ENCODE measurements at places on chromosomes 5 and 9.
A peak's percentile ranks its signal among the peaks of the same experiment; 100 is the strongest.

- no peak for DNase-seq
Measured at GRCh38 chr5:32474209-32474854, 29.8 kb upstream of the ZFR start.

DNA sequence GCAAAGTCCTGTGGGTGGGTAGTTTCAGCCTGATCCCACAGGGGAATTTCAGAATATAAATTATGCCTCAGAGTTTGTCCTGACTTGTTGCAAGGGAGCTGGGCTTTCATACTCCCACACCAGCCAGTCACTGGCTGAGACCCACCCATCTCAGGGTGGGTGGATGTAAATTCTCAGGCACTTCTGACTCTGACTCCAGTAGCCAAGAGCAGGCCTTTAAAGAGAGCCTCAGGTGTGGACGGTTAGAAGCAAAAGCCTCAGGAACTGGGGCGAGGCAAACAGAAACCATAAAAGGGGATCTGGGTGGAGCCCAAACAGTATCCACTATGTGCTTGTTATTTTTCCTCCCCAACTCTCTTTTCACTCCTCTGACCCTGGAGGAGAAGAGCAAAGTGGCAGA, 28.6 kb upstream of the FBXW11 start:
- no peak for DNase-seq

- DNase-seq, result no peak
Measured at GRCh38 chr5:95782181-95782580, 40.3 kb downstream of the GLRX start.

- no peak for DNase-seq
Measured at GRCh38 chr5:58542709-58543108, 40.2 kb upstream of the RAB3C start.

- DNase-seq, result no peak
Measured at GRCh38 chr9:121340676-121341392, 29.2 kb downstream of the STOM start.

DNA sequence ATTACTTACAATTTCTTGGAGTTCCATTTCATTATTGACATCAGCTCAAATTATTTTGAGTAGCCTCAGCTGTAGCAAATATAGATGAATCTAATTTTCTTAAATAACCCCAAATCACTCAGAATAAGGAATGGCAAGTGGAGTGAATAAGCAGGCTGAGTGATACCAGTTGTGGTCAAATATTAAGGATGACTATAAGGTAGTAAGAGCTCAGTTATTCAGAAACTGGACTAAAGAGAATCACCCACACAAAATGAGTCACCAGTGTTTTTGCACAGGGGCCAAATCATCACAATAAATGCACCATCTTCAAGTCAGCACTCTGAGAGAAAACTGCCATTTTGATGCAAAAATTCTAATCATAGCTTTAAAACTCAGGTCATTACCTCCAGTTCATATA, 128.9 kb upstream of the TARS1 start:
- no peak for DNase-seq

DNA sequence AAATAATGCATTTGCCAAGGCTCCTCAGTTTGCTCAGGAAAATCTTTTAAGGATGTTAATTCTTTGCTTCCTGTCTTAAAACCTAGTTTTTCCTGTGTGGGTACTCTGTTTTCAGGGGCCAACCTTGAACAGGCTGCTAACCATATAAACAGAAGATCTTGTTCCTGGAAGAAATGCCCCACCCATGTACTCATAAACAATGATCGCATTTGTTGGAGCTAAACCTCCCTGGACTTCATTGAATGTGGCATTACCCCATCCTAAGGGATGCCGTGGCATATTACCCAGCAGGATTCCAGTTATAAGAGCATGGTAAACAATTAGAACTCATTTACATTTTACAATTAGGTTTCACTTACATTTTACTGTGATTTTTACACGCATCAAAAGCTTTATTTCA, 436.0 kb downstream of the ZNF608 start:
- no peak for DNase-seq

DNA sequence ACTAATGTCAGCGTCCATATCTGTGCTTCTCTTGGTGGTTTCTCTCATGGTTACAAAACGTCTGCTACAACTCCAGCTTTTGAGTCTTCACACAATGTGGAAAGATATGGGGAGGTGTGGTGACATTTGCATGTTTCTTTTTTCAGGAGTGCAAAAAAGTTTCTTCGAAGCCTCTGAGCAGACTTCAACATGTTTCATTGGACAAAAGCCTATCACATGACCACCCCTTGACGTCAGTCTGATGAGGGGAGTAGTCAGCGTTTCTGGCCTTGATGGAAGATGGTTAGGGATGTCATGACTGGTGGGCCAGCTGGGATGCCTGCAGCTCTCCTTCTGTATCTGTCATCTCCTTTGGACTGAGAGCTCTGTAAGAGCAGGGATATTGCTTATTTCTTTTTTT, 61.4 kb downstream of the PTPDC1 start:
- DNase-seq, result no peak

DNA sequence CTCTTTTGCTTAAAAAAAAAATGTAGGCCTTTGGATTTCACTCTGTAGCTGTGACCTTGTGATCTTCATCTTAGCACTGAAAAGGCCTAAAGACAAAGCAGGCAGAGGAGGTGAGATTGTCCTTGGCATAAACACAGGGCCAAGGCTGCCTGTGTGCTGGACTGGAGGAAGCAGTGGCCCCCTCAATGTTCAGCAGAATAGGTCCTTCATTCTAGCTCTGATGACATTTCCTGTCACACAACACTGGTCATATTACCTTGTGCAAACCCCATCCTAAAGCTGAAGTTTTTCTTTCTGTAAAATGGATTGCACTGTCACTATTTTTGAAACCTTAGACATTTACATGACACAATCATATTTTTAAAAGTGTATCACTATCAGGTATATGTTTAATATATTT, 147.4 kb downstream of the INSYN2B start:
- no peak for DNase-seq

DNA sequence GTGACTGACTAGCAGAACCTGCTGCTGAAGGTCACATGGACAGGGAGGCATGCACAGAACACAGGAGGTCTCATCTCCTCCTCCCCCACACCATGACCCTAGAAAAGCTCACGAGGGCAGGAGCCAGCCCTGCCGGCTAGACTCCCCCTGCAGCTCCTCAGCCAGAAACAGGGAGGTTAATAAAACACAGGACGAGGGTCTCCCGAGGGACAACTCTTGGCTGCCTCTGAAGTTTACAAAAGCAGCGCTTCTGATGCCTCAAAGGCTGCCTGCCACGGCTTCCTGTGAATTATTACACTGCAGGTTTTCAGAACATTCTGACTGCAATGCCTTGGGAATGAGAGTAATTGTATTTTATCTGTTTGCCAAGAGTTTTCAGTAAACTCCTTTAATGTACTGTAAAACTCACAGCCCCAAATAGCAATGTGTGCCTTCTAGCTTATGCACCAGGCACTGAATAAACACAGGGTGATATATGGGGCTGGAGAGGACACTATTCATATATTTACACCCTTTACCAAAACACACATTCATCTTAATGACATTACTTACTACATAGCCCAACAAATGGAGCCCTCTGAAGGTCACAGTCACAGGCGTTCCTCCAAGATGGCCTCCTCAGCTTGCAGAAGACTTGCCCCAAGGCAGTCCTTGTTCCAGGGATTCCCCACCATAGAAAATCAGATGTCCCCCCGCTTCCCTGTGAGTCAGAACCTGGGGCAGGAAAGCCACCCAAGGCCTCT, 83.7 kb downstream of the C5orf15 start:
- DNase-seq, result no peak

DNA sequence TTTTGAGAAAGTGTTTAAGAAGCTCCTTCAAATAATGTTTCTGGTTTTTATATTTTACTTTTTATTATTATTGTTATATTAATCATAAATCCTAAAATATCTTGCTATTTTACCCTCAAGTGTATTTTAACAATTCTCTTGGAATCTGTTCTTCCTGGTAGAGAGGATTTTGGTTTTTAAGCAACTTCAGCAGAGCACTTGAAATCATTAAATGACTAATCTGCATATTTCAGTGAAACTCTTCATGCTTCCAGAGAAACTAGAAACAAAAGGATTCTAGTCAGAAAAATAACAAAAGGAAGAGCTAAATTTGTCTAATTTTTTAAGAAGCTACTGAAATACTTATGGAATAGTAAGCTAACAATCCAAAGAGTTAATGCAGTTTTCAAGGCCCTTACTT, 1057.3 kb downstream of the TLE1 start:
- DNase-seq, result no peak

GRCh38 chr5:72265032-72265877, 54.8 kb downstream of the MRPS27 start:
- DNase-seq, result no peak

DNA sequence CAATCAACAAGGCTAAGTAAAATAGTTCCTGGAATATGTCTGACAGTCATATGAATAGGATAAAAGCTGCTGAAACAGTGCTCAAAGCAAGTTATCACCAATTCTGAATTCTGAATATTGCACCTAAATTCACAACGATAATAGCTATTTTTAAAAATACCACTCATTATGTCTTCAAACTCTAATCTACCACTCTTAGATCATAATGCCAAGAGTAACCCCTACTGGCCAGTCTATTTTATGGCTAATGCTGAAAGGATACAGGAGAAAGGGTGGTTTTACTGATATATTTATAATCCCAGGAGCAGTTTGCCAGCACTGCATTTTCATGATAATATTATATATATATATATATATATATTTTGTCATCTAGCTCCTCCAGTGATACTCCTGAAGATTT, 232.8 kb downstream of the PDE4D start:
- no peak for DNase-seq

DNA sequence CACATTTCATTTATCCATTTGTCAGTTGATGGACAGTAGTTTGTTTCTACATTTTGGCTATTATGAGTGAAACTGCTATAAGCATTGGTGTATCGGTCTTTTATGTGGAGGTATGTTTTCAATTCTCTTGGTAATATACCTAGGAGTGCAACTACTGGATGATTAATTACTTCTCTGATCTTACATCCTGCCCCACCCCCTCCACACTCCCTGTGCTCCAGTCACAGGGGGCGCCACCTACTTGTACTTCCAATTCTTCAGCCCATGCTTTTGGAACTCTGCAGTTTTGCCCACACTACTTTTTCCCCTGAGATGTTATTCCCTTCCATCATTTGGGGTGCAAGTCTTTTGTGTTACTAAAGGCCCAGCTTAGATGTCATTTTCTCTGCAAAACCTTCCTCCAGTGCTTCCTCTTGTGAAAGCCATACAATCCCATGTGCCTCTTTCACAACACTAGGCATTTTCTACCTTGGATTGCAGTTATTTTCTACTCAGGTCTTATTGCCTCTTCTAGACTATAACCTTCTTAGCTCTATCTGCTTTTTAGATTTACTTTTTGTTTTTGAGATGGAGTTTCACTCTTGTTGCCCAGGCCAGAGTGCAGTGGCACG, 42.1 kb downstream of the SEC61B start:
- no peak for DNase-seq

DNA sequence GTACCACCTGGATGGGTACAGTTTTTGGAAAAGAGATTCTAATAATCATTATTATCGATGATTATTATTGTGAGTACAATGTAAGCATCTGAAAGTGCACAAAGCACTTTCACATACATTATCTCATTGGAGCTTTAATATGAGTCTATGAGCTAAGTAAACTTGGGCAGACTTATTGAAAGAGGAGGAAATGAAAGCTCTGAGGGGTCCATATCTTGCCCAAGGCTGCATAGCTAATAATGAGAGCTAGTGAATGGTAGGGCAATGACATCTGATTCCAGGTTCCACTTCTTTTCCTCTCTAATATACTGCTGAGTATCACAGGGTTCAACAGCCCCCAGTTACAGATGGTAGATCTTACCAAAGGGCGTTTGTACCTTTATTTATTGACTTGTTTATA, 26.1 kb downstream of the TIMD4 start:
- no peak for DNase-seq

- DNase-seq, result no peak
Measured at GRCh38 chr5:97010606-97011005, 74.7 kb downstream of the LNPEP start.

GRCh38 chr9:16879416-16879815, 8.9 kb upstream of the BNC2 start:
- DNase-seq, result no peak

- DNase-seq, result no peak
Measured at GRCh38 chr5:88854769-88855168, 28.2 kb downstream of the MEF2C start.

GRCh38 chr5:131974956-131975726, 29.7 kb upstream of the MEIKIN start:
- peak; percentile 49 for DNase-seq

GRCh38 chr5:149433524-149434131, 54.5 kb upstream of the IL17B start:
- DNase-seq, result no peak

DNA sequence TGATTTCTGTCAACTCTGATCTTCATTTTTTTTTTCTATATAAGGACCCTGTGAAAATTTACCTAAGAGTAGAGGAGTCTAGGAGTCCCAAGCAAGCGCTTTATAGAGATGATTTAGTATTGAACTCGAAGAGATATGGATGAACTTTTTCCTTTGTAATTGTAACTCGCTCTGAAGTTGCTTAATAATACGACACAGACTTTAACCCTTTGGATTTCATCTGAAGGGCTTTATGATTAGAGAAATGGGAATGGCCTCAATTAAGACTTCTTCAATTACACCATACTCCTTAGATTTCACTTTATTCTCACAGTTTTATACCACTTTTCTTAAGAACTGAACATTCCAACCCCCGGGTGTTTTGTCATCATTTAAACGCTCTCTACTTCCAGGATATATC, 647.7 kb downstream of the HTR1A start:
- DNase-seq, result no peak

DNA sequence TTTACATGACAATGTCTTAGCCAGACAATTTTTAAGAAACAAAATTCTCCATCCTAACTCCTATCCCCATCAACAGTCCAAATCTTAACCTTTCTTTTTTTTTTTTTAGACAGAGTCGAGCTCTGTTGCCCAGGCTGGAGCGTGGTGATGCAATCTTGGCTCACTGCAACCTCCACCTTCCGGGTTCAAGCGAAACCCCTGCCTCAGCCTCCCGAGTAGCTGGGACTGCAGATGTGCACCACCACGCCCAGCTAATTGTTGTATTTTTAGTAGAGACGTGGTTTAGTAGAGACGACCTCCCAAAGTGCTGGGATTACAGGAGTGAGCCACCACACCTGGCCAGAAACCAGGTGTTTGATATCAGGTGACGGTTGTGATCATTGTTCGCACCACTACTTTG, 10.2 kb downstream of the ABL1 start:
- no peak for DNase-seq

GRCh38 chr5:175246889-175247520, 197.0 kb downstream of the DRD1 start:
- no peak for DNase-seq
